ENCODE measurements at places on chromosomes 2 and 18.

- DNase-seq, result no peak
These were observed 10.8 kb upstream of the AMER3 start for GRCh38 chr2:130744287-130745117.

GRCh38 chr2:98761267-98761781 lies 30.4 kb upstream of the MGAT4A start:
- DNase-seq, result no peak

- DNase-seq, result no peak
These were observed 5.6 kb upstream of the SPATA3 start for GRCh38 chr2:230990131-230990898.

DNA sequence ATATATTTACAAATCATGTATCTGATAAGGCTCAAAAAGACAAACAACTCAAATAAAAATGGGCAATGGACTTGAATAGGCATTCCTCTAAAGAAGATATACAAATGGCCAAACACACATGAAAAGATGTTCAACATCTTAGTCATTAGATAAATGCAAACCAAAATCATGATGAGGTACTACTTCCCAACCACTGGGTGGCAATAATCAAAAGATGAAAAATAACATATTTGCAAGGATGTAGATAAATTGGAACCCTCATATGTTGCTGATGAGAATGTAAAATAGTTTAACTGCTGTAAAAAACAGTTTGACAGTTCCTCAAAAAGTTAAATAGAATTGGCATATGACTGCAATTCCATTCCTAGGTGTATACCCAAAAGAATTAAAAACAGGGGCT lies 132.3 kb downstream of the TTC32 start:
- no peak for DNase-seq

DNA sequence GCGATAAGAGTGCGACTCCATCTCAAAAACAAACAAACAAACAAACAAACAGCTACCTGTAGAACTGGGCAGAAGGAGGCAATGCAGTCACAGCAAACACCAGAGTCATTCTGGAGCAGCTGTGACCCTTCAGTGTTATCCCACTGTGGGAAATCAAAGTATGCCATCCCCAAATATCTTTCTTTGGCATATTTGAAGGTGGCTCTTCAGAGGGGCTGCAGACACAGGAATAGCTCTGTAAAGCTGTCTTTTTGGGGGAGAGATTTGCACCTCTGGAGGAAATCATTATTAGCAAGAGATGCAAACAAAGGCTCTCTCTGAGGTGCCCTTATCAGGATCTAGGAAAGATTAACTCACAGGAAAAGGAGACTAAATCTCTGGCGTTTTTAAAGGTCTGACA lies 98.5 kb upstream of the XPO1 start:
- no peak for DNase-seq

DNA sequence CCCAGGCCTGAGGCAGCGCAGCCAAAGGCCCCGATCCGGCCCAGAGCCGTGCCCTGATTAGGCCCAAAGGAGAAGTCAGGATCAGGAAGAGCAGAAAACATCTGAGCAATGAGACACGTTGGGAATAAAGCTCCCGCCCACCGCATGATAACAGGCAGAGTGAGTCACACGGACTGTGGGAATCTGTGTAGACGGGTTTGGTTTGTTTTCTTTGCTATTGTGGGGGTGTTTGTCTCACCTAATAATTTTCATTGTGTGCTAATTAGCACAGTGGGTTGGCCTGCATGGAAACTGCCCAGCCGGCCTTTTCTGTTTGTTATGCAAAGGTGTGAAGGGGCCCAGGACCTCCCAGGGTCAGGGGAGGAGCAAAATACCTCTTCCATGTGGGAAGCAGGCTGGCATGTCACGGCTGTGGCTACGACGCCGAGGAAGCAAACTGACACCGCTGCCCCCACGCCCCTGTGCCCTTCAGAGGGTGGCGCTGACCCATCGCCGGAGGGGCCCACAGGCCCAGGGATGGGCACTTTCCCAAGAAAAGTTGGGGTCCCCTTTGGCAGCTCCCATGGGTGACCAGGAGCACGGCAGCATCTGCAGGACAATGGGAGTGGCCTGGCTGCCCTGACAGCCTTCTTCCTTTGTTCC lies 68.4 kb upstream of the CTDP1 start:
- peak; percentile 40 for DNase-seq

DNA sequence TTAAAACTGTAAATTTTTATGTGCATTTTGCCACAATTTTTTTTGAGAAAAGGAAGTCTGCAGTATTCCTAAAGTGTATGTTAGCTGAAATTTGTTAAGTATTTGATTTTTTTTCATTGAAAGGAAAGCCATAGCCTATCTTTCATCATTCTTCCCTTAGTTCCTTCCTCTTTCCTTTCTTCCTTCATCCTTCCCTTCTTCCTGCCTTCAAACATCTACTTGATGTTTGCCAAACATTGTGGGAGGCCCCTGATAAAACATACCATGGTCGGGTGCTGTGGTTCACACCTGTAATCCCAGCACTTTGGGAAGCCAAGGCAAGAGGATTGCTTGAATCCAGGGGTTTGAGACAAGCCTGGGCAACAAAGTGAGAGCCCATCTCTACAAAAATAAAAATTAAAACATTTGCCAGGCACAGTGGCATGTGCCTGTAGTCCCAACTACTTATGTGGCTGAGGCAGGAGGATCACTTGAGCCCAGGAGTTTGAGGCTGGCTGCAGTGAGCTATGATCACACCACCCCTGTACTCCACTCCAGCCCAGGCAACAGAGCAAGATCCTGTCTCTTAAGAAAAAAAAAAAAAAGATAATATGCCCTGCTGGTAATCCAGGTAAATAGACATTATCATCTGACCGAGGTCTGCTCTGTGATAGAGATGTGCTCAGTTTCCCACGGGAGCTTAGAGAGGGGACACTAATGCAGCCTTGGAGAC lies 278.4 kb upstream of the STON1 start:
- no peak for DNase-seq

DNA sequence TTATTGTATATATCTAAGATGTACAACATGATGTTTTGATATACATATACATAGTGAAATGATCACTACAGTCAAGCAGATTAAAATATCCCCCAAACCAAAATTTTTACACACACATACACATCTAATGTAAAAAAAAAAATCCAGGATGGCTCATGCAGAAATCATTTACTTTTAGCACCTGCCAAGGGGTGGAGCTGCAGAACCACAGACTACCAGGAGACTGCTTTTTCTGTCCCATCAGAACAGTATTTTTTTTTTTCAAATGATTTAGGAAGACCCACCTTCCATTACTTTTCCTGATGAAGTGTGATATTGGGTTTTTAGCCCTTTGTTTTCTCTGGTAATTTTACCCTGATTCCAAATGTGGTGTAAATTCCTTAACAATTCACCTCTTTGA lies 61.9 kb downstream of the AQP4 start:
- DNase-seq, result no peak

GRCh38 chr2:584863-585823 lies 92.1 kb downstream of the TMEM18 start:
- no peak for DNase-seq

DNA sequence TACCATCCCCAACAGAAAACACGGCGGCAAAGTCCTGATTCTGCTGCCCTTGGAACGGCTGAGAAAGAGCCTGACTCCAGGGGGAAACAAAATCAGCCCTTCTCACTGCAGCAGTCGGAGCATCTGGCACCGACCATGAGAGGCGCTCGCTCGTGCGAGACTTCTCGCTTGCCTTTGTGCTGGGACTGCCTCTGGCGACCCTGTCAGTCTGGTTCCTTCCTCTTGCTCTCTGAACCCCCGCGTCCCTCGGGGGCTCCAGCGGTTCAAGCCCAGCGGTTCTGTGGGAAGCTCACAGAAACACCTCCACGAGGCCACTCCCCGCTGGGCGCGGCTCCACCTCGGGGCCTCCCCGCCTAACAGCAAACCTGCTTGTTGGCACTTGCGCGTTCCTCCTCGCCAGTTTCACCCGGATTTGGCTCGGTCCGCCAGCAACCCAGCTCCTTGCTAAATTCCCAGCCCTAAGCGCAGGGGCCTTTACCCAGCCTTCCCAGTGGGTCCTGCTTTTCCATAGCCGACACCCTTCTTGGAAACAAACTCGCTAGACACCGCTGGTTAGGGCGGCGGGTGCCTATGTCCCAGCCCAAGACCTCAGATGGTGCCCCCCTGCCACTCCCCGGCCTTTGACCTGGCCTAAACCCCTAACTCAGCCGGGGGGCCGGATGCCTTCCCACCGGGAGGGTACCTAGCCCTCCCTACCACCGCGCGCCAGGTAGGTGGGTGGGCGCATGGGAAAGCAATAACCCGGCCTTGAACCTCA lies 2.2 kb downstream of the RND3 start:
- DNase-seq, result peak; percentile 88

Measured in right forelimb (tissue), 1 donor.